ENCODE measurements at places on chromosomes 12 and 14. TPM values are rescaled to one million over a fixed set of nuclear protein-coding genes. Genes with fewer than 3 reads are reported as not detected.

AVPR1A gene
- 6.2 TPM for total RNA-seq

WSCD2 gene
- not detected for total RNA-seq

DEGS2 gene
- total RNA-seq, result not detected

ZNF641 gene
- total RNA-seq, result 9.2 TPM

RNASE3 gene
- not detected for total RNA-seq

DCN gene
- total RNA-seq, result 827 TPM

P2RX2 gene
- not detected for total RNA-seq

ZNF891 gene
- total RNA-seq, result 0.85 TPM

LRRC74A gene
- total RNA-seq, result not detected

ITGB7 gene
- total RNA-seq, result 1.8 TPM

DENND5B gene
- total RNA-seq, result 18.3 TPM

HNF1A gene
- not detected for total RNA-seq

PLCZ1 gene
- not detected for total RNA-seq

STXBP6 gene
- 4.0 TPM for total RNA-seq

CLEC4C gene
- total RNA-seq, result not detected

ANO2 gene
- total RNA-seq, result not detected

GLIPR1L2 gene
- total RNA-seq, result 0.16 TPM

IL31 gene
- not detected for total RNA-seq

KCNC2 gene
- not detected for total RNA-seq

MYL2 gene
- total RNA-seq, result not detected

A2M gene
- total RNA-seq, result 4.6 TPM

FKBP4 gene
- 18.0 TPM for total RNA-seq

PSMC1 gene
- 120 TPM for total RNA-seq

SPX gene
- total RNA-seq, result 0.32 TPM

CACNB3 gene
- total RNA-seq, result 21.6 TPM

LRTM2 gene
- total RNA-seq, result not detected

CLEC1B gene
- total RNA-seq, result not detected

SLC8A3 gene
- total RNA-seq, result not detected

SLC24A4 gene
- not detected for total RNA-seq

GPR135 gene
- total RNA-seq, result 4.7 TPM

FITM1 gene
- total RNA-seq, result not detected

CTSG gene
- total RNA-seq, result not detected

RASAL1 gene
- total RNA-seq, result not detected

CCDC177 gene
- total RNA-seq, result not detected

IGF1 gene
- total RNA-seq, result 0.12 TPM

PFDN5 gene
- 253 TPM for total RNA-seq

SOX5 gene
- total RNA-seq, result 0.49 TPM

INSM2 gene
- not detected for total RNA-seq

SDSL gene
- 2.3 TPM for total RNA-seq

SCNN1A gene
- total RNA-seq, result 0.85 TPM

TIMELESS gene
- 2.6 TPM for total RNA-seq

TAS2R30 gene
- 8.8 TPM for total RNA-seq

PHETA1 gene
- total RNA-seq, result 7.5 TPM

ADAMTS20 gene
- 0.12 TPM for total RNA-seq

SOCS4 gene
- total RNA-seq, result 21.1 TPM

RNASE8 gene
- not detected for total RNA-seq

KRT1 gene
- not detected for total RNA-seq

SMARCD1 gene
- total RNA-seq, result 66.9 TPM

SLCO1B3 gene
- total RNA-seq, result not detected

TMEM132C gene
- total RNA-seq, result not detected

ACAD10 gene
- total RNA-seq, result 21.4 TPM

KRT83 gene
- not detected for total RNA-seq

BBOF1 gene
- total RNA-seq, result 9.4 TPM

BIN2 gene
- total RNA-seq, result not detected

CLEC4D gene
- total RNA-seq, result not detected

SERPINA12 gene
- not detected for total RNA-seq

THTPA gene
- total RNA-seq, result 24.2 TPM

GPR84 gene
- 0.16 TPM for total RNA-seq

ISM2 gene
- not detected for total RNA-seq

ADAM21 gene
- not detected for total RNA-seq
